ENCODE measurements at places on chromosomes 6 and 20.
A peak's percentile ranks its signal among the peaks of the same experiment; 100 is the strongest.

GRCh38 chr6:45592991-45593390 is 215.3 kb upstream of the SUPT3H start:
- no peak for DNase-seq

DNA sequence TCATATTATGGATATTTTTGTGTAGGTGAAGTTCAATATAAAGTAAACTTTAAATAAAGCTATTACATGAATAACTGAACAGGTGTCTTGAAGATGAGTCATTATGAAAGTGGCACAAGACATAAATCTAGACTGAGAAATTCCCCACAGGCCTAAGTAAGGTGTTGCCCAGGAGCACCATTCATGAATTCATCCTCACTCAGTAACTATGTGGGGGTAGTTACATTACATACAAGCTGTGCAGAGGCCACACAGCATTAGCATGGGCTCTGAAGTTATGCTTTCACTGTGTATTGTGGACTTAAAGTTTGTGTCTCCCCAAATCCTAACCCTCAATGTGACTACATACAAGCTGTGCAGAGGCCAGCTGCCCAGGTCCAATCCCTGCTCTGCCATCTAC is 65.9 kb downstream of the BCAS1 start:
- DNase-seq, result no peak

- peak; percentile 3 for DNase-seq
These were observed 25.2 kb downstream of the MEI4 start for GRCh38 chr6:77678048-77678447.

- peak; percentile 35 for DNase-seq
These were observed 260.1 kb upstream of the SGK1 start for GRCh38 chr6:134577998-134578397.

DNA sequence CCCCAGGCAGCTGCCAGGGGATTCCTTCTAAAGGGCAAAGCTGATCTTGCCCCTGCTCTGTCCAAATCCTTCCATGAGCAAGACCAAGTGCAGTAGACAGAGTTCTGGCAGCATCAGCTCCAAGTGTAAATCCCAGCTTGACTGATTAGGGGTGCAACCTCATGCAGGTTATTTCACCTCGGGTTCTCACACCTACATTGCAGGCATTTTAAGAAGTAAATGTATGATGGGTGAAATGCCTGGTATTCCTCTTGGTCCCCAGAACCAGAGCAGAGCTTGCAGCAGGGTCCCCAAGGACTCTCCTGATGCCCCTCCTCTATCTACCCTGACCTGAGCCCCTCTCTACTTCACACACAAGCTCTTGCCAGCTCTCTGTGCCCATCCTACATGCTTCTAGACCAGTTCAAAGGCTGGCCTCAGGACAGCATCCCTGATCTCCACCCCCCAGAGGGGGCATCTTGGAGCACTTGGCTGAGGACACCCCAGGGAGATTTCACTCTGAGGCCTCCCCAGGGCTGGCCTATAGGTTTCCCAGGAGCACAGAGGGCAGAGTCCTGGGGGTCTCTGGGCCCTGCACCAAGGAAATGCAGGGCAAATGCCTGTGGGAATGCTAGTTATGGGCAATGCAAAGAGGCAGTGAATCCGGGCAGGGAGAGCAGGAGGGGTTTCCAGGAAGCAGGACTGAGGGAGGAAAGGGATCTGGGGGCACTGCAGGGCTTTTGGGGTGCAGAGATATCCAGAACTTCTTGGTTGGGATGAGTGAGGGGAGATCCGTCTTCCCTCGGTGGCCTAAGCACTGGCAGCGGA is 1.0 kb downstream of the LZTS3 start:
- DNase-seq, result no peak

- no peak for DNase-seq
These were observed 181.8 kb downstream of the TAF4 start for GRCh38 chr20:61883857-61884393.

DNA sequence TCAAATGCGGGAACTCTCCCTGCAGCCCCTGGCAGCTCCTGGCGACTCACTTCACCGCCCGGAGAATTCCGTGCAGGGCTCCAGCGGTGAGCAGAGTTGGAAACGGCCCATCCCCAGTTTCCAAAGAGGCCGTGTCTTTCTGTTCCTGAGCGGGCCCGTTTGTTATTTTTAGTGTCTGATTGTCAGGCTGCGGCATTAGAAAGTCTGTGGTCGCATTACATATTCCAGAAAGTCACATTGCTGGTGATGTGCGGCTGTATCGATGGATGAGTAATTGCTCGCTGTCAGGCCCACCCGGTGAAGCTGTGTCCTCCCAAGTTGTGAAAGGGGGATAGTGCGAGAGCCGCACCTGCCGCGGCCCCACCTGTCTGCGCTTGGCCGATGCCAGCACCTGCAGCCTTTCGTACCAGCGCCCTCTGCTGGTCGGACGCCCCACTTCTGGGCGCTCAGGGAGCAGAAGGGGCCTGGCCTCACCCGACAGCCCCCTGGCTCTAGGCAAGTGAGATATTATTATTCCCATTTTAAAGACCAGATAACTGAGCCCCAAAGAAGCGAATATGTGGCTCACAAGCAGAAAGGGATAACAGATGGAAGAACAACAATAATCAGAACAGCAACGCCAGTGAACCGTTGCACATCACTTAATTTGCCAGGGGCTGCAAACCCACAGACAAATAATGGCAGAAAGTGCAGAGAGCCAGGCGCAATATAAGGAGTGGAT is 244.9 kb downstream of the TSHZ2 start:
- no peak for DNase-seq

GRCh38 chr6:79756496-79756895 is 125.4 kb downstream of the SH3BGRL2 start:
- peak; percentile 21 for DNase-seq

DNA sequence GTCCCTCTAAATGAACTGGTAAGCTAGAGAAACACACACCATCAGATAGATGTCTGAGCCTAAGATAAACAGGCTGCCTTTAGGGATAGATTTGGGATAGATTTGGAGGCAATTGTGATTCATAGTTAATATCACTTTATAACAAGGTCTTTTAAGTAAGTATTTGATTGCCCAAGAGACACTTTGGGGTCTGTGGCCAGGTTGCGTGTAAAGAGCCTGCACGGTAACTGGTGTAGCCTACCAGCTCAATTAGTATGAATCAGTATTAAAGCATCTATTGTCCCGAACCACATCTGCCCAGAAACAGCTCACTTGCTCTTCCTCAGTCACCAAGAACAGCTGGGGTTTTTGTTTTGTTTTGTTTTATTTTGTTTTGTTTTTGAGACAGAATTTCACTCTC is 193.3 kb downstream of the SASH1 start:
- DNase-seq, result peak; percentile 92

DNA sequence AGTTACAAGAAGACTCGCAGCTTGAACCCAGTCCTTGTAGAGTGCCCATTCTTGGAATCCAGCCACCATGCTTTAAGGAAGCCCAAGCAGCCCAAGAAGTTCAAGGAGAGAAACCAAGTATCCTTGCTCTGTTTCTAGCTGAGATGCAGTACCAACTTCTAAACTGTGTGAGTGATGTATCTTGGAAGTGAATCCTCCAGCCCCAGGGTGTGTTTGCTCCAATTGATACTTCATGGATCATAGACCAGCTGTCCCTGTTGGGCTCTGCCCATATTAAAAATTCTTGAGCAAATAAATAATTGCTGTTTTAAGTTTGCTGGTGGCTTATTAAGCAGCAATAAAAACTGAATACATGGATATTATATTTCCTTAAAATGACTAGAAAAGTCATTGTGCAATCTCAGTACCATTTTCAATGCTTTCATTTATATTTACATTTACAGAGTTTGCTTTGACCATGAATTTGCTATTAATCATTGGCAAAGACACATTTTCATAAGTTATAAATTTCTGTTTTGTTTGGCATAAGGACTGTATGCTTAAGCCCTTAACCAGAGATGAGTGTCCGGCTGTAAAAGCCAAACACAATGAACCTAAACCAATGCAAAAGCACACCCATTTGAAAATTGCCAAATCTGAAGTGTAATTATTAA is 9.2 kb downstream of the SPTLC3 start:
- DNase-seq, result peak; percentile 59

GRCh38 chr6:81589465-81590313 is 162.8 kb downstream of the TENT5A start:
- peak; percentile 8 for DNase-seq

GRCh38 chr20:17782768-17783167 is 83.0 kb downstream of the BANF2 start:
- no peak for DNase-seq

GRCh38 chr6:100311707-100312251 is 152.9 kb downstream of the SIM1 start:
- DNase-seq, result peak; percentile 28

DNA sequence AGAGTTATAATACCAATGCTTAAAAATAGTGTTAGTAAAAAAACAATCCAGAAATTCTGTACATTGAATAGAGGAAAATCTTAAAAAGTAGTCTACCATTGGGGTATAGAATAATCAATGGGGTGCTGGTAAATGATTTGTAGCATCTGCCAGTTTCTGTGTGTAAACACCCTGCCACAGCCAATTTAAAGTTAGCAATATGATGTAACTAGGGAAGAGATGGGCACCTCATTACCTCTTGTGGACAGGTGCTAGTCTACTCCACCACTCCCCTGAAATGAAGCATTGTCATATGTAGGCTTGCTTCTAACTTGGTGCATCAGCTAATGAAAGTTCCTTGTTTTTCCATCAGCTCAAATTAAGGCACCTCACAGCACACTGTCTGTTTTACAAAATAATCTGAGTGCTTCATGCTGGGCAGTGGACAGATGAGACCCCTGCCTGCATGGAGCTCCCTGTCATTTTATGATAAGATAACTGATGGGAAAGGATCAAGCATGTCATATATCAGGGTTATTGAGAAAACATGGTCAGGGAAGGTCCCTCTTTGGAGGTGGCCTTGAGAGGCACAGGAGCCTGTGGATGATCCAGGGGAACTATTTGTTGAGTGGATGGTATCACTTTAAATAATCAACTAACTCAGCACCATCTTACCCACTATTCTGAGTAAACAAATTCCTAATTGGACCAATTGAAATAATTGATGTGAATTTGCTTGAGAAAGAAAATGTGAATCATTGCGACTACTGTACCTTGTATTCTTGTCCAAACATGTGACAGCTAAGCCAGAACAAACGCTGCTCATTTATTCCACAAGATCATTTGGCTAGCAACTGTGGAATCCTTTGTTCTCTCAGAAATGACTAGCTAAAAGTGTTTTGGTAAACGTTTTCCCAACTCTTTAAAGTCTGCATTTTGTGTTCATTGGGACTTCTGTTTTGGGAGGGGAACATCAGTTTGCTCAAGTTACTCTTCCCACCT is 45.9 kb upstream of the CSE1L start:
- DNase-seq, result no peak

DNA sequence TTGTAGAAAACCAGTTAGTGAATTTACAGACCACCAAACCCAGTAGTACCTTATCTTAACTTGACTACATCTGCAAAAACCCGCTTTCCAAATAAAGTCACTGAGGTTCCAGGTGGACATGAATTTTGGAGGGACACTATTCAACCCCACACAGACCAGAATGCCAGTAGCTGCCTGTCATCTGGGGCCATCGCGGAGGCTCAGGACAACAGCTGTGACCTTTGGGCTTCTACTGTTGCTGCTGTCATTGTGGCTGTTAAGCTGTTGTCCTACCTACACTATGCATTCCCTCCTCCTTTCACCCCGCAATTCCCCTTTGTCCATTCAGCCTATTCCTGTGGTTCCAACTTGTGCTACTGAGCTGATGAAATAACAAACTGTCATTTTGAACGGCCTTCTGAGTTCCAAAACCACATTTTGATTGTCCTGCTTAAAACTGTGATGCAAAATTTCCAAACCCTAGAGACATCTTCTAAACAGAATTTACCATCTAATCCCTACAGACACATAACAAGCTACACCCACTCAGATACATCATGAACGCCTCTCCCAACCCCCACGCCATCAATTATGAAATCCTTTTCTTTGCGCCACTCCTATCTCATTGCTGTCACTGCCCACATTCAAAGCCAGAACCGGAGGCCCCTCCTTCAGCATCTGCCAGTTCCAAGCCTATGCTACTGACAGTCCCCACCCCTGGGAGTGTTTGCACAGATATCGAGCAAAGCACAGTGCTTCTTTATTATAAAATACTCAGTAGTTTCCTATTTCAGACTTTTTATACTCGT is 125.0 kb downstream of the C6orf118 start:
- no peak for DNase-seq

- DNase-seq, result no peak
These were observed 446.0 kb downstream of the HACE1 start for GRCh38 chr6:104413767-104414166.

- no peak for DNase-seq
These were observed 88.5 kb upstream of the PTPN1 start for GRCh38 chr20:50421356-50422340.

DNA sequence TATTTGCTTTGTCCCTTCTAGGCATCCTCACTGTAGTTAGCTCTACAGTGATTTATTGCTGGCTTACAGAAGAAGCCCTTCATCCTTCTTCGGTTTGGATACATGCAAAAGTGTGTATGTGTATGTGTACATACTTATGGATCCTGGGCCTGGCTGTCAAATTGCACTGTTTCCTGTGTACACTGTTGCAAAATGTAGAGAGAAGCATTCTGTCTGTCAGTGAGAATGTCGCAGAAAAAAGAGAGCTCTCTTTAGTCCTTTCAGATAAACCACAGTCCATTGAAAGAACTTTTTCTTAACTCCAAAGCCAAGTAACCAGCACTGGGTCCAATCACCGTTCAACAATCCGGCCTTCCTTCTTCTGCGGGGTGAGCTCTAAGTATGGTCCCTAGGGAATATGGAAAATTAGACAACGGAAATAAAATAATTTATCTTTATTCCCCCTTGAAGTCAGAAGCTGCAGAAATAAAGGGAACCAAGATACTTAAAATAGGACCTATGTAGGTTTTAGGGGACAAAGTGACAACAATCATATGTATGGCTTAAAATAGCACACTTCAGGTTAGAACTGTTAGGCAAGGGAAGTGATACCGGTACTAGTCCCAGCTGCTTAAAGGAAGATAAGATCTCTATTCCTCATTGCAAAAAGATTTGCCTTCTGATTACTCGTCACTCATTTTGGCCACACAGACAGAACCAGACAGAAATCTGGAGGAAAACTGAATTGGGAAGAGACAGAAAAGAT is 107.0 kb downstream of the CD83 start:
- DNase-seq, result no peak

- DNase-seq, result no peak
These were observed 359.8 kb downstream of the ZFAND3 start for GRCh38 chr6:38179300-38179699.

DNA sequence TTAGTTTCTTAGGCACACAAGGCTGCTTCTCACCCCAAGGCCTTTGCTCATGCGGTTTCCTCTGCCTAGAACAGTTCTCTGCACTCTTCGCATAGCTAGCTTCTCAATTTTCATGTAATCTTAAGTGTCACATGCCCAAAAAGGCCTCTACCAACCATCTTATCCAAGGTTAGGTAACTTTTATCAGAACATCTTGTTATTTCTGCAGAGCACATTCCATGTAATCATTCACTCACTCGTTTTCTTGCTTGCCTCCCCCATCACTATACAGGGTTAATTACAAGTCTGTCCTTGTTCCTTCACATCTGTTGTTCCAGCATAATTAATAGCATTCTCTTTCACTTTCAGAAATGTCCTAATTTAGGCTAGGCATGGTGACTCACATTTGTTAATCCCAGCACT is 53.8 kb downstream of the NCOA6 start:
- DNase-seq, result peak; percentile 23

GRCh38 chr6:150656156-150656555 is 56.5 kb downstream of the PLEKHG1 start:
- DNase-seq, result no peak

Measured in foreskin fibroblast (primary cell).